Myocyte (in vitro differentiated cells): ENCODE measurements at places on chromosomes 12 and 14. TPM values are rescaled to one million over a fixed set of nuclear protein-coding genes. Genes with fewer than 3 reads are reported as not detected.
A peak's percentile ranks its signal among the peaks of the same experiment; 100 is the strongest.

- no peak for DNase-seq
These were observed 86.4 kb downstream of the DICER1 start for GRCh38 chr14:95070748-95071435.

- DNase-seq: no peak
These were observed 32.3 kb upstream of the RAD51AP1 start for GRCh38 chr12:4506430-4506829.

GRCh38 chr14:68968051-68968450, 11.1 kb downstream of the ACTN1 start:
- no peak for DNase-seq

DNA sequence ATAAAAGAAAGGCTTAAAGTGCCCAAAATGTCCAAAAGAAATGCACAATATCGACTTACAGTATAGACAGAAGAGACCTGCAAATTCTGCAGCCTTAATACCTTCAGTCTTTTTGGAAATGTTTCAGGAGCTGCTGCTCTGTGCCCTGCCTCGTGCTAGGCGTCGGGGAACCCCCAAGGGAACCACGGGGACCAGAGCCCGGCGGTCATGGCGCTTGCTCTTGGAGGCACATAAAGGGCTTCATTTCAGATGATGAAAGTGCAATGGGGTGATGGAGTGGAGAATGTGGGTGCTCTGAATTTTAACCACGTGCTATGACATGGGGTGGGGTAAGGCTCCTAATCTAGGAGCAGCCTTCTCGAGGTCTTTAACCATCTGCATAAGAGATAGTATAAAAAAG, 14.8 kb upstream of the AACS start:
- no peak for DNase-seq

GRCh38 chr12:122732170-122732569, 1.5 kb upstream of the HCAR1 start:
- no peak for DNase-seq

- peak; percentile 88 for DNase-seq
These were observed at the start of gene IFT43 for GRCh38 chr14:75985618-75986438. TSS of gene IFT43 (plus strand) at chr14:75985763. CDS start at chr14:75985787, 24 bp downstream.

DNA sequence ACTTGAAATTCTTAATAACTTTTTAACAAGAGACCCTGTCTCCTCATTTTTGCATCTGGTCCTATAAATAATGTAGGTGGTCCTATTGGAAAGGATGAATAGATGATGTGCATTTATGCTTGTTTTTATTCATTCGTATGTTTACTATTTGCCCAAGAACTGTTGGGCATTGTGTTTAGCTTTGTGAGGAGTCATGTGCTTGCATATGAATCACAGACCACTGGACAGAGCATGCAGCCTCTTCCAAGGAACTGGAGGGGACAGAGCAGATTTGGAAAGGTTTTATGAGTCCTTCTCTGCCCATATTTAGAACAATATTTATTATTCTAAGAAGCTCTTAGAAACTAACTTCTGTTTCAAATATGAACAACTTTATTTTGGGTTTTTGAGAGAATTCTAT, 414.0 kb downstream of the SOX5 start:
- no peak for DNase-seq

- no peak for DNase-seq
These were observed 467.7 kb downstream of the PCNX1 start for GRCh38 chr14:71374989-71375388.

- no peak for DNase-seq
These were observed 24.5 kb downstream of the SLC38A4 start for GRCh38 chr12:46801293-46801692.

SYNE3 gene
- total RNA-seq: 5.2 and 5.9 TPM in 2 replicates

FAIM2 gene
- 1.9 and 2.3 TPM in 2 replicates for total RNA-seq
